ENCODE measurements at places on chromosomes 12 and 14.
A peak's percentile ranks its signal among the peaks of the same experiment; 100 is the strongest.

- no peak for DNase-seq
These were observed 1009.6 kb downstream of the FLRT2 start for GRCh38 chr14:86539361-86540070.

DNA sequence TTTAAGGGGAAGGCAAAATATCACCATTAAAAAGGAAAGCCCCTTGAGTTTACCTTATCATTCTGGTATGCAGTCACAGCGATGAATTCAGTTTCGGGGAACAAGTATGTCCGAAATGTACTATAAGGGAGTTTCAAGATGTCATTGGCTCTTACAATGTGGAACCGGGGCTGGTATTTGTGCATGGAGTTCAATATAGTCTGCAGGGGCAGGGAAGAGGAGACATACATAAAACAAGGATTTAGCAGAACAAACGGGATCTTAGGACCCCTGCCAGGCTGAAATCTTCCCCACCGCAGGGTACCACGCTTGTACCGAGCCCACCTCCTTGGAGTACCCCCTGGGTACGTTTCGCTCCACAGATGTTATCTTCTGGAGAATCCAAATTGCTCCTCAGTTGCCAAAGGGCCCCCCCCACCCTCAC lies 4.5 kb downstream of the TBX3 start:
- no peak for DNase-seq

DNA sequence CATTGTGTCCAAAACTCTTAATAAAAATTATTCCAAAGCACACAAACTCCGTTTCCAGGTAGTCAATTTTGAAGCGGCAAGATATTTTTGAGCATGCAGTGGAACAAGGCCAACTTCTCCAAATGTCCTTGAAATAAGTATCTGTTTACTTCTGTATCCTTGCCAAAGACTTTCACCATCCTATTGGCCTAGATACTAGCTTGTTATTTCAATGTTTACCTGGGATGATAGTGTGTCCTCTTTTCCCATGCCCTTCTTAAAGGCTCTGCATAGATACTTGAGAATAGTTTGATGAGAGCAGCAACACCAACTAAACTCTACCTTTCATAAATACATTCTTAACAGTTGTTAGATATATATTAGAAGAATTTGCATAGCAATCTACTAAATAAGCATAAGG lies 160.9 kb downstream of the KCNC2 start:
- no peak for DNase-seq

DNA sequence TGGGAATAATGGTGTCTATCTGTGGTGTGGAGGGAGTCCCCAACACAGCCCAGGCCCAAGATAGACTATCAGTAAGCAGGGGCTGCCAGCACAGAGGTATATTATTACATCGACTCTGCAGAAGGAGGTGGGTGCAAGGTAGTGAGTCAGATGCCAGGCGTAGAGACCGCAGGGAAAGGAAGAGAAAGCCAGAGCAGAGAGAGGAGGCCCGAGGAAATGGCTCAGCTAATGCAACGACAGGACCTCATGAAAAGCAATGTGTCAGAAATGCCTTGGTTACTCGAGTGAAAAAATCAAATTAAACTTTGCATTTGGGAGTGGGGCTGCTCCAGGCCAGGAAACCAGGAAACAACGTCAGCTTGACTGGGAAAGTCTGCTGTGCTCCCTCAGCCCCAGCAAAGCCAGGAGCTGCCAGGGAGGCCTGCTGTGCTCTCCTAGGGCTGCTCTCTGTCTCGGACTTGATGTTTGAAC lies 173.2 kb downstream of the SUDS3 start:
- DNase-seq = no peak

GRCh38 chr12:118120579-118121363 lies 15.2 kb upstream of the PEBP1 start:
- DNase-seq = peak; percentile 62

GRCh38 chr14:91341334-91341733 lies 76.3 kb downstream of the CCDC88C start:
- DNase-seq = no peak

DNA sequence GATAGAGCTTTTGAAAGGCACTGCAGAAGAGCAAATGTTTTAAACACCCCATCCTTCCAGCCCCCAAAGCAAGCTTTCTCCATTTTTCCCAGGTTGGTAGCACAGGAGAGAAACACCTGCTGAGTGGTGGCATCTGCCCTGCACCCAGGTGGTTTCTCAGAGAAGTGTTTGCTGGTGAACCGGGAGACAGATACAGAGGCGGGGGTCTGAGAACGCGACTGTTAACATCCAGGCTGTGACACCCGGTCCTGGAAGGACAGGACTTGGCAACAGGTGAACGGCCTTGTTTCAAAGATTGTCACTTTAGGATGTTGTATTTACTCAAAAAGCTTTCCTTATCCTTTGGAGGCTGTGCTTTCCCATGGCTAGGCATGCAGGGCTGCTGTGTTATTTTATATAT lies 18.5 kb downstream of the MMAB start:
- no peak for DNase-seq

GRCh38 chr12:67758521-67758920 lies 110.0 kb downstream of the DYRK2 start:
- DNase-seq = no peak

- no peak for DNase-seq
These were observed 54.7 kb downstream of the RPS6KA5 start for GRCh38 chr14:91005716-91006115.

GRCh38 chr14:73640796-73641365 lies 3.9 kb upstream of the DNAL1 start:
- no peak for DNase-seq

DNA sequence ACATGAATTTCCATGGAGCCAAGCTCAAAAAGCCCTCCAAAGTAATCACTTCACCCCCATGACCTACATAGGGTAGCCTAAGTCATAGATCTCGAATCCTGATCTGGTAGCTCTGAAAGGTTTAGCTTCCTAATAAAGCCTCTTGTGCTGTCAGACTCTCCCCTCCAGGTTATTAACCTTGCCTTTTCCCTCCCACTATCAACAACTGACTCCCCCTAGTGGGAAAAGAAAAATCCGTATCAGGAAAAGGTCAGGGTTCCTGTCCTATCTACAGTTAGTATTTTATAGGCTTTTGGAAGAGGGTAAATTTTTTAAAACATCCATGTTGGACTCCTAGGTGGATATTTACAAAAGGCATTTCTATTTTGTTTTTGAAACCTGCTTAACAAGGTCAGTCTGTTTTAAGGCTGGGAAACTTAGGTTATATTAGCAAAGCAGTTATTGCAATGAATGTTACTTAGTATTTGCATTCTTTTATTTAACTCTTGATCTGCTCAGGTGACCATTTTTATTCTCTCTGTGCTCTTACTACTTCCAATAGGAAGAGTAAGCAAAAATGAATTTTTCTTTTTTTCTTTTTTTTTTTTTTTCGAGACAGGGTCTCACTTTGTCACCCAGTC lies 8.0 kb downstream of the YY1 start:
- DNase-seq = peak; percentile 65

GRCh38 chr12:30200864-30201263 lies 417.1 kb upstream of the TMTC1 start:
- DNase-seq = no peak

- no peak for DNase-seq
These were observed 2.1 kb upstream of the AKAP5 start for GRCh38 chr14:64463195-64463594.

GRCh38 chr12:128178966-128179365 lies 88.0 kb upstream of the TMEM132C start:
- DNase-seq = no peak
